ENCODE measurements at places on chromosomes 3 and 15. TPM values are rescaled to one million over a fixed set of nuclear protein-coding genes. Genes with fewer than 3 reads are reported as not detected.

DNA sequence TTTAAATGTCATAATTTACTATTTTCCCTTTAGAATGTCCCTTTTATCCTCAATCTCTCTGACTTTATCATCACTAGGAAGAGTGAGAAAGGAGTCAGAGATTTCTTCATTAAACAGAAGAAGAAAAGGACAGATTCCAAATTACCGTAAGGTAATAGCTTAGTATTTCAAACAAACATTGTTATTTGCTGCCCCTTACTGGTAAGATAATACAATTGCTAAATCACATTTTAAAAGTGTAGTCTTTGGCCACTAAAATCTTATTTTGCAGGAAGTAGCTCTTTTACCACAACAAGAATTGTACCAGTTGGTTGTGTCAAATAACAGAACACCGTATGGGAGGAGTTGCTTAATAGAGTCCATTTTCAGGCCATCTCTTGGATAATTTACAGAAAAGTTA, 53.7 kb downstream of the CGGBP1 start:
- peak; percentile 14 for DNase-seq

GRCh38 chr3:63470745-63471144, 181.7 kb upstream of the SNTN start:
- no peak for DNase-seq

GRCh38 chr15:57911247-57911646, 154.3 kb downstream of the ALDH1A2 start:
- DNase-seq: no peak

- DNase-seq: no peak
Measured at GRCh38 chr3:79056498-79056897, 711.3 kb downstream of the ROBO1 start.

- DNase-seq: no peak
Measured at GRCh38 chr3:151770956-151771355, 37.2 kb downstream of the AADACL2 start.

DNA sequence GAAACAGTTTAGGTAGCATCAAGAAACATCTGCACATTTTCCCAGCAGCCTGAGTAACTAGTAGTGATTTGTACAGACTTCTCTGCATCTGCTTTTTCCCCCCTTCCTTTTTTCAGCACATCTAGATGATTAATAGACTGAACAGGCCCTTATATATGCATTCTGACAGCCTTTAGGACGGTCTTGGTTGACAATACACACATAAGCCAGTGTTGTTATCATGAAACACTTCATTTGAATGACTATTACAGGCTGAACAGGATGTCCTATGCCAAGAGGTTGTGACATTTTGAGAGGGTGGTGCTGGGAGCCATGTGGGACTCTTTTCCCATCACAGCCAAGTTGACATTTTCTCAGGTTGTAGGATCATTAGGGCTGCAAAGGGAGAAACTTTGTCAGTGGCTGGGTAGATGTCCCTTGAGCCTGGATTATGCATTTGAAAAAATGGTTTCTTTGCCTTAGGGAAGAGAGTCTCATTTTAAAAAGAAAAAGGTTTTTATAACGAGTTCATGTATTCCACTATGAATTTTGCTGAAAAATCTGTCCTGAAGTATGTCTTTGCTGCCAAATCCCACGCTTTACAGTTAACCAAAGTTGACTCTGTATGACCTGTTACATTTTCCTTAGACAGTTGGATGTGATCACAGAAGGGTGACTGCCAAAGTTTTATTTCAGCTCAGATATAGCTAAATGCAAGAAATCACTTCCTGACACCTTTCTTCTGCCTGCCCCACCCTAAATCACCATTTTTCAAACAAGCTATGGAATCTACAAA, 73.7 kb downstream of the FILIP1L start:
- DNase-seq: no peak

GRCh38 chr15:47475336-47475735, 242.0 kb upstream of the SEMA6D start:
- DNase-seq: no peak

GRCh38 chr3:113607219-113607596, 74.9 kb downstream of the SIDT1 start:
- peak; percentile 53 for DNase-seq

GRCh38 chr3:21517184-21517583, 233.8 kb downstream of the ZNF385D start:
- no peak for DNase-seq

DNA sequence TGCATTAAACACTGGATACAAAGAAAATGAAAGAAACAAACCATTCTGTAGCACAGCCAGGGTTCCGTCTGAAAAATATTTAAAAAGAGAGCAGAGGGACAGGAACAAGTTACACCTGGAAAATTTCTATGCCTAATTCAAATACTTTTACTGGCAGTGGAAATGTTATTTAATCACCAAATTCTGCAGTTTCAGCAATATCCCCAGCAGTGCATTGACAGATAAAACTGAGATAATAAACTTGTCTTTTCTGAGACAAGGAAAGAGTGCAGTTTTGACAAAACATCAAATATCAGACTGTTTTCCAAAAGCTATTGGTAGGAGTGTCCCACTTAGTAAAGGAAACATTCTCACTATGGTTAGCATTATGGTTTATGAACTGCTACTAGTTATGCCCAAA, 173.4 kb upstream of the FAM3D start:
- DNase-seq: no peak

The DHFR2 gene
- total RNA-seq: 0.31 TPM

The SEC11A gene
- total RNA-seq: 350 TPM

The GUCA1C gene
- not detected for total RNA-seq

The NPHP3 gene
- 26.3 TPM for total RNA-seq

The XIRP1 gene
- not detected for total RNA-seq

The CHRNA7 gene
- 1.3 TPM for total RNA-seq

Data from G401 (cell line).